ENCODE measurements at places on chromosomes 7 and 10.

GRCh38 chr7:125358551-125359167, 429.0 kb upstream of the POT1 start:
- no peak for DNase-seq

- DNase-seq, result peak; percentile 8
Observed at GRCh38 chr7:134651991-134652390, 5.3 kb downstream of the BPGM start.

GRCh38 chr10:103983367-103983911, 16.5 kb downstream of the SLK start:
- DNase-seq, result no peak

- no peak for DNase-seq
Observed at GRCh38 chr10:7315906-7316305, 94.9 kb downstream of the SFMBT2 start.

DNA sequence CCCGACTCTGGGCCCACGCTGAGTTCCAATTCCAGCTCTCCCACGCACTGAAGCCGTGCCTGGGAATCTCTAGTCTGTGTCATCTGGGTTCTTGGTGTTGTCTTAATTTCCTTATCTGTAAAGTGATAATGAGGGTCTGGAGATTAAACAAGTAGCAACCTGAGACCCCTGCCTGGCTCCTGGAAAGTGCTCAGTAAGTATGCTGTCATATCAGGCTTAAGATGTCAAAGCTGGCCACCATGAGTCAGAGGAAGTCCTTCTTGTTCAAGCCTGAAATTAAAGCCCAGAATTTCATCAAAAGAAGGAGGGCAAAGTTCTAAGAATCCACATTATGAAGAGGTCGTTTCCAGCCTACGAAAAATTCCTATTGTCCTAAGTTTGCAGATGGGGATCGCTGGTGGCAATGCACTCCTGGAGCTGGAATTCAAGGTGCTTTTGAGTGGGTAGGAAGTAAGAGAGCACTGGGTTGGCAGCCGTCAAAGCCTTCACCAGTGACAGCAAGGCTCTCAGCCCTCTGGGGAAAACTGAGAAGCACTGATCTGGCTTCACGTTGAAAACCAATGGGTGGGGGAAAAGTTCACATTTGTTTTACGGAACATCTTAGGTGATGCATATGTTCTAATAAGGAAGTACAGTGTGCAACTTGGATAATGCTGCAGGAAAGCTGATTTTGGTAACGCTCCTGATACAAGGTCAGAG, 50.3 kb upstream of the NCAPG2 start:
- no peak for DNase-seq

DNA sequence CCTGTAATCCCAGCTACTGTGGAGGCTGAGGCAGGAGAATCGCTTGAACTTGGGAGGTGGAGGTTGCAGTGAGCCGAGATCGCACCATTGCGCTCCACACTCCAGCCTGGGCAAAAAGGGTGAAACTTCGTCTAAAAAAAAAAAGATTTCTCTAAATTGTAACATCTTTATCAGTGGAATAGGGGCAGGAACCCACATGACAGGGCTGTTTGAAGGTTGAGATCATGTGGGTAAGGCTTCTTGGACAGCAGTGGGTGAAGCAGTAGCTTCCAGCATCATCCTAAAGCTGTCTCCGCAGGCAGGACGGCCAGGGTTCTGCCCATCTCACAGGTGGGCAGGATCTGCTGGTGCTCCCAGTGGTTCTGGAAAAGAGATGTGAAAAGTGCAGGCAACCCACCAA, 37.9 kb upstream of the SEPHS1 start:
- DNase-seq, result no peak

DNA sequence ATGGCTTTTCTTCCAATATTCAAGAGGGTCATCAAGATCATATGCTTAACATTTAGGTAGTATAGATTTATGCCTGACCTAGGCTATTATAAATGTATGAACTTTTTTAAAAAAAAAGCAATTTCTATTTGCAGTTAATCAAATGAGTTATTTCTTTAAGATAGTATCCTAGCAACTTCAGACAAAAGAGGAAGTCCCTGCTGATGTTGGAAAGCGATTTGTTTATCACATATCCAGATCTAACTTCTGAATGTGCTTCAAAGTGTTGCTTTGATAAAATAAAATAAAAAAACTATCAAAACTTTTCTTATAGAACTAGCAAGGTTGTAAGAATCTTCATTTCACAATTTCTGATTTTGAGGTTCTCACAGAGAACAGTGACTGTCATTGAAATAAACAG, 401.9 kb upstream of the PHF14 start:
- DNase-seq, result no peak

DNA sequence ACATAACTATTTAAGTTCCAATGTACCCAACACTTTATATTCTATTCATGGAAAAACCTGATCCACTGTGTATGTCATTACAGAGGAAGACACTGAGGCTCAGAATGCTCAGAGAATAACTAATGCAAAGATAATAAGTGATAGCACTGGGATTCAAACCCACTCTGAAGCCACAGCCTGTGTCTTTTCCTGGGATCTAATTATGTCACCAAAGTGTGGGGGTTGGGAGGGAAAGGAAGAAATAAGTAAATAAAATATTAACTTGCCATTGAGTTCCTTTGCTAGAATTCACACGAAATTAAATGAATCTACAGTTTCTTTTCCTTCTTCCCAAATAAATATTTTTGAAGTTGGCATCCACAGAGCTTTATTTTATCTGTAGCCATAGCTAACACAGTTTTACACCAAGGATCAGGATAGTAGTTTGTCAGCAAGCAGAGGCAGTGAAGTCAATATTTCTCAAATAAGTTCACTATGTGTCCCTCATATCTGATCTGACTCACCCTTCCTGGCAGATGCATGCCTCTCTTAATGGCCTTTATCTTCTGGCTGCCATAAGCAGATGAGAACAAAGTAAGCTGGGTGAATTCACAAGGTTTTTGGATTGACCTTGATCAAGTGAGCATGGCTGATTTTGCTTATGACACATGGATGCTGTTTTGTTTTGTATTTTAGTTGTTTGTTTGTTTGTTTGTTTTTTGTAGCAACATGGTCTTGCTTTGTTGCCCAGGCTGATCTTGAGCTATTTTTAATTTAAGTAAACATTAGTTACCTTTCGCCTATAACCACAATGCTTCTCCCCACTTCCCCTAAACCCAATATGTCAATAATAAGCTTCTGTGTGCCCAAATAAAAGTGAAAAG, 6.3 kb downstream of the RAPGEF5 start:
- DNase-seq, result no peak

GRCh38 chr10:125127986-125128385, 32.4 kb downstream of the CTBP2 start:
- DNase-seq, result no peak

DNA sequence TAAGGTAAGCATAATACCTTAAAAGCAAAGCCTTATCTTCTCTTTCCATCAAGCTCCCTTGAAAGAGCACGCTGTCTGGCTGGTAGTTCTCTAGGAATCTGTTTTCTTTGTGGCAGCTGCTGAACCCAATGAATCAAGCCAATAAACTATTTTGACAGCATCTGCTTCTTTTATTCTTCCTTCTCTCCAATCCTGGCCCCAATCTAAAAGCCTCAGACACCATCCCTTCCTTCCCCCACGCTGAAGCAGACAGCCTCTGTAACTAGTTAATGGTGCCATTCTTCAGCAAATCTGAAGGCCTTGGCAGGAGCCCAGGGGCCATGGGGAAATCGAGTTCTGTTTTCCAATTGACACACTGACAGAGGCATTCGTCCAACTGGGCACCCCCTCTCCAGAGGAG, 186.6 kb upstream of the LYZL1 start:
- DNase-seq, result no peak

DNA sequence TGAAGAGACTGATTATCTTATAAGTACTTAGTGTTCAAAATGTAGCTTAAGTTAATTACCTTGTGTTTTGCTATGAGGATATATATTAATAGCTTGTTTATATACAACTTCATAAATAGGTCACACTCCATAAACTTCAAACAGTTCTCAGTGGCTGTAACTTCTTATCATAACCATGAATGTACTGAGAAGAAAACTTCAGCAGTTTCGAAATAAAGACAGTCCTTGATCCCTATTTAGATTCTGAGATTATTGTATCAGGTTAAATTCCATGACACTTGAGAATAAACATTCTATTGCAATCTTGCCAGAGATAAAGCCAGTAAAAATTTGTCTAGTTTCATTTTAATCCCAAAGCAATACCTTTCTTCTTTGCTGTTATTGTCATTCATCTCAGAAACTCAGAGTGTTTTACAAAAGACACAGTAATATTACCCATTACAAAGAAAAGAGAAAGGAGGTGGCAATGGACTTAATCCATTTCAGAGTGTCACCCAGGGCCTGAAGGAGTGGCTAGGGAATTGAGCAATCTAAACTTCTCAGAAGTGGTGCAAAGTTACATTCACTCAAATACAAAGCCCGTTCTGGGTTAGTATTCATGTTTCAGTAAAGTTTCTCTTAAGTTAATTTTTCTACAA, 403.6 kb downstream of the SEMA3D start:
- DNase-seq, result no peak

DNA sequence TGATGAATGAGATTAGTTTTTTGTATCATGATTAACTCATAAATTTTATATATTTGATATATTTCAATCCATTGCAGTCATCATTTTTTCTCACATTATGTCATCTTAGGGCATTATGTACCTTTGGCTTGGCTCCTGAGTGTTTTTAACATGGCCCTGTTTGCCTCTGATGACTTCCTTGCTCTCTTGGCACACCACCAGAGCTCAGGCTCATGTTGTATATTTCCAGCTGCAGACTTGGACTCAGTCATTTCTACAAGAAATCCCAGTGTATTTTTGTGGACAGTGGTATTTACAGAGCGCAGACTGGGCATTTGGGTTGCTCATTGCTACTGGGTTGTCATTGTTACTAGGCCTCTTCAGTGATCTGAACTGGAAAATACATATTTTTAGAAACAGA, 188.5 kb downstream of the ADRA2A start:
- no peak for DNase-seq

DNA sequence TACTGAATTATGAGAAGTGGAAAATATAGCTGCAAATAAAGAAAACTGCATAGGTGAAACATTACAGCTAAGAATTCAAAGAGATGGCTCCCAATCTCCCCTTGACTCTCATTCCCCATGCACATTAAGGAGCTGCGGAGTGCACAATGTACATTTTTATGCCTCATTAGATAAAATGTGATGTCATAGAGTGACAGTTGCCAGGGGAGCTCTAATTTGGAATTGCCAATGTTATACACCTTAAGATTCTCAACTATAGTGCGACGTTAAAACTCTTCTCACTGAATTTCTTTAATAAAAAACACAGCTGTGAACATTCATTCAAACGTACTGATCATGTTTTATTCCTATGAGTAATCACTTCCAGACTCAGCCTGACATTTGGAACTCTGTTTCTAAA, 386.9 kb upstream of the CELF2 start:
- DNase-seq, result no peak

DNA sequence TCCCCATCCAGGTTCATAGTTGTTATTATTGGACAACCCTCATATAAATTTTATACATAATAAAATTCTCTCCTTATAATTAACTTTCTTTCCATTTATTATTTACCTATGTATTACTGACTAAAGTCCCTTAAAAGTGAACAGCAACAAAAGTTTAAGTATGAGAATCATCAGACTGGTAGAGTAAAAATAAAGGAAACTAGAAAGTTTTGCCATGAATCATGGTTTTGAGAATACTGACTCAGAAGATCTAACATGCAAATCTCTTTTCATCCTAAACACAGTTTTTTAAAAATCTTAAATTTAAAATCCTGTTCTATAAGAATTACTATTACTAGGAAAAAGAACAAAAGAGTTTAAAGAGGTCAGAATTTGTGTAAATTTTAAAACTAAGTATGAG, 32.1 kb downstream of the HERC4 start:
- DNase-seq, result no peak

GRCh38 chr7:79317728-79318127, 135.7 kb downstream of the MAGI2 start:
- no peak for DNase-seq

GRCh38 chr7:82808633-82809032, 354.1 kb downstream of the PCLO start:
- DNase-seq, result no peak

DNA sequence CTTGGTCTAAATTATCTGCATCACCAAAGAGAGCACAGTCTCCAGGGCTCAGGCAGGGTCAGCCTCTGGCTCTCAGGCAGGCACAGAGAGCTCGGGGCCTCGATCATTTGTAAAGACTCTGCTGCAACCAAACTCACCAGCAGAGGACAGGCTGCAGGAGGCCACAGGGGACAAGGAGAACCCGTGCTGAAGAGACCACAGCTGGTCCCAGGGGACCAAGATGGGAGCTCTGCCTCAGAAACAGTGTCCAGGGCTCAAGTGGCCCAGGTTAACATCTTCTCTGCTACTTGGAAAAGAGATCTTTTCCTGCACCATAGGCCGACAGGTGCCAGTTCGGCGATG, 543.2 kb downstream of the PTPRN2 start:
- no peak for DNase-seq

DNA sequence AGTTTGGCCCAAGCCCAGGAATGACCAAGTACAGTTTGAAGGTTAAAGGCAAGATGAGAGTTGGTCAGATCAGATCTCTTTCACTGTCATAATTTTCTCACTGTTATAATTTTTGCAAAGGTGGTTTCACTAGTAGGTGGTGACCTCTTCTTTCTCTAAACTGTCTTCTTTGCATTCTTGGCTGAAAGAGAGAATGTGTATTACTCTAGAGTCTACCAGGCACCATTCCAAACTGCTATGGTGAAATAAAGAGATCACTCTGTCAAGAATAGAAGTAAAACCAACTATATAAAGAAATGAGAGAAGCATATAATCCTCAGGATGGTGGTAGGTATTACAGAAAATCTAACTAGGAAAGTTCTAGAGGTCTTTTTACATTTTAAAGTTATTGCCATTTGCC, 72.7 kb downstream of the DYNC1I1 start:
- no peak for DNase-seq

DNA sequence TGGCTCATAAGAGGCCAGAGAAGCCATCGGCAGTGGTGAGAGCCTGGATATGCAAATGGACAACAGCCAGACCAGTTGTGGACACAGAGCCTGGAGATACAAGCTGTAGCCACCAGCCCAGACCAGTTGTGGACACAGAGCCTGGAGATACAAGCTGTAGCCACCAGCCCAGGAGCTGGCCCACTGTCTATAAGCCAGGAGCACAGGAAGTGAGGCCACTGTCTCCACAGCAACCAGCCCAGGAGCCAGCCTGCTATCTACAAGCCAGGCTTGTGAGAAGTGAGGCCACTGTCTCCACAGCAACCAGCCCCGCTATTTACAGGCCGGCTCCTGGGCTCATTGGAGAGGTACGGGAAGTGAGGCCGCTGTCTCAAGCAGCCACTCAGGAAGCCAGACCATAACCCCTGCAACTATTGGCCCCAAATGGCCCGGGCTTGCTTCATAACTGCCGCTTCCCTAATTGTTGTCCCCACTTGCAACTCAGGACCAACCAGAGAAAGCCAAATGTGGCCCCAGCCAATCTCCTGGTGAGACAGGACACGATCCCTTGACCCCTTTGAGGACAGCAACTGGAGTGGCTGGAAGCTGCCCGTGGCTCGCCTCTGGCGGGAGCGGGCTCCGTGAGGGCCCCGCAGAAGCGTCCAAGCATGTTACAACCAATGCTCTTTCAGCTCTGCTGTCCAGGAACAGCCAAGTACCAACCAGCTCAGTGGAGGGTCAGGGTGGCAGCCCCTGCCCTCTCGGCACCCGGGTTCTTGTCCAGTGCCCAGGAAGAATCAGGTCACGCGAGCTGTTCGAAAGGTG, 44.1 kb upstream of the CNPY1 start:
- DNase-seq, result peak; percentile 54
